Stimulated activated CD4-positive, alpha-beta T cell treated with anti-CD3 and anti-CD28 coated beads, Interleukin-2, amount 100 ng/mL, for 24 hours (primary cell): ENCODE measurements at places on chromosomes 3 and 15.

DNA sequence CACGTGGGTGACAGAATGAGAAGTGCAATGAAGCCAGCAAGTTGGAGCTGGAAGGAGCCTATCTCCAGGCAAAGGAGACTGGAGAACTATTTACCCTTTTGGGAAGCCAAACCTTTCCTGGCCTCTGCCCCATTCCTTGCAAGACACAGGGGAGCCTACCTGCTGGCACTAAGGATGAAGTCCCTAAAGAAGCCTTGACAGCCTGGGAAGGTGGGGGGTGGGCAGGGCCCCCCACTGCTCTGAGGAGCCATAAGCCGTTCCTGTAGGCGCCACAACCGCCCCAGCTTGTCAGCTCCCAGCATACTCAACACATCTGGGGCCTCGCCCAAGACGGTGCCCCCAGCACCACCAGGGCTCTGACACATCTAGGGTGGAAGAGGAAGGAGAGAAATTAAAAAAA is 5.5 kb downstream of the CDAN1 start:
- DNase-seq, result no peak

- DNase-seq, result no peak
Observed at GRCh38 chr15:29854413-29854812, 32.1 kb upstream of the TJP1 start.

GRCh38 chr3:146823622-146824021 is 218.5 kb upstream of the PLSCR5 start:
- DNase-seq, result no peak

- DNase-seq, result no peak
Observed at GRCh38 chr15:42355291-42355690, 4.0 kb upstream of the CAPN3 start.

- no peak for DNase-seq
Observed at GRCh38 chr15:95864467-95864886, 466.0 kb upstream of the NR2F2 start.

DNA sequence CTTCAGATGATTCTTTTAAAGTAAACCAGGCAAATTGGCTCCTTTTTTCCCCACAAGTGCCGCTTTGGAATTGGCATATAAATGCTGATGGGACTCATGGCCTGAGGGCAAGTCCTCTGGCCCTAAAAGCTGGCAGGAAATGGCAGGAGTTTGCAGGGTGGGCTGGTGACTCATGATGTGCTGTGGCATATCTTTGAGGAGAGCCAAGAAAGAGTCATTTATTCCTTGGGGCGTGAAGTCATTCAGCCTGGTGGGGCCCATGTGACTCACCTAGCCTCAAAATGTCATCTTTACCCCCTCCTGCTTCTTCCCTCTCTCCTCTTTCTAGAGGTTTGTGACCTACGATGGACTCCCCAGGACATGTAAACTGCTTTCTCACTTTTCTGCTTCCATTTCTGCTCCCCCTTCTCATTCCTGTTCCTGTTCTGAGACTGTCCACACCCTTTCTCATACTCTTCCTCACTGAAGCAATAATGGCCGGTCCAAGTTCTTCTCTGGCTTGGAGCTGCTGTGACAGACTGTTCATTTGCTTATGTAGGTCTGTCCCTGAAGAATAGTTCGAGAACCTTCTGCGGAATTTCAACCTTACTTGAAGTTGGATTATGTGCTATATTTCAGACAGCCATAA is 326.1 kb downstream of the SATB1 start:
- peak; percentile 36 for DNase-seq

GRCh38 chr3:54681706-54682105 is 246.2 kb downstream of the LRTM1 start:
- DNase-seq, result no peak

DNA sequence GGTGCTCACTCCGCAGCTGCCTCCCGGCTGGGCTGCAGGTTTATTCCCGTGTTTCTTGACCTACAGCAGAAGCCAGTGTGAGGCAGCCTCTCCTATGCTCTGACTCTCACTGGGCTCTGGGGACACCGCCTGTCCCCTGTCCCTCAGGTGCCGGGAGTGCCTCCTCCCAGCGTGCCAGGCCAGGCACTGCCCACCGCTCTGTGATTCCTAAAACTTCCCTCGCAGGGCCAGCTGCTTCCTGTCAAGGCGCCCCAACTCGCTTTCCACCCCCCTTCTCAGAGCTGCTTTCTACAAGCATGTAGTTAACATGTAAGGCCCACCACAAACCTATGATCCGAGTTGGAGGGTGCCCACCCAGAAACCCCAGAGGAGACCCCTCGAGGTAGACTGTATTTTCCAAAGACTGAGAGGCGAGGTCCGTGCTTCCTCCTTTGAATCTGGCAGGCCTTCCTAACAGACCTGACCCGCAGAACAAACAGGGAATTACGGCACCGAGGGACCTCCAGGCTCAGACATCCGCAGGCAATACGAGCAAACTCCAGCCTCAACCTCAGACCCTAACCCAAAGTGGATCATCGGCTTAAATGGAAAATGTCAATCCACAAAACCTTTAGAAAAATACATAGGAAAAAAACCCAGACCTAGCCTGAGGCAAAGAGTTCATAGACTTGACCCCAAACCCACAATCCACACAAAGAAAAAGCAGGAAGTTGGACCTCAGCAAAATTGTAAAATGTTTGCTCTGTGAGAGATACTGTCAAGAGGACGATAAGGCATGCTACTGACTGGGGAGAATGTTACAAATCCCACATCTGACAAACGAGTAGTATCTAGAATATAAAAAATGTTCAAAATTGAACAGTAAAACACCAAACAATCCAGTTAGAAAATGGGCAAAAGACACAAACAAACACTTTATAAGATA is 121.3 kb upstream of the IQSEC1 start:
- no peak for DNase-seq

GRCh38 chr15:86526938-86527690 is 447.4 kb downstream of the AGBL1 start:
- no peak for DNase-seq

- DNase-seq, result no peak
Observed at GRCh38 chr3:36543276-36543997, 163.1 kb downstream of the STAC start.
